ENCODE measurements at places on chromosomes 1 and 21.
A peak's percentile ranks its signal among the peaks of the same experiment; 100 is the strongest.

DNA sequence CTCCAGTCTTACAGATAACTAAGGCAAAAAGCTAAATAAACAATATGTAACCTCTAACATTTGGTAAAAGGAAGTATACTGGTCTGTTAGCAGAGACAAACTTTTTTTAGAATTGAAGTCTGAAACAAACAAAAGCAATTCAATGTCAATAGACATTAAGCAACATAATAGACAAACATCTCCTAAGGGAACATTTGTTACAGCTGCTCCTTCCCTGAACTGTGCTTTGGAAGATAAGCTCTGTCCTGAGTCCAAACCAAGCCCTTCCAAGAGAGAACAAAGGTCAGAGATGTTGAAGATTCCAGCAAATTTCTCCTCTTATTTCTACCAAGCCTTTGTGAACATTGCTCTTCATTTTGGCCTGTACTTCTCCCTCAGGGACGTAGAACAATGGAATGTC lies 25.3 kb downstream of the FMO2 start:
- no peak for DNase-seq

GRCh38 chr21:29175408-29176134 lies 45.1 kb downstream of the MAP3K7CL start:
- DNase-seq: no peak

GRCh38 chr21:15060543-15061175 lies 4.1 kb downstream of the NRIP1 start:
- DNase-seq: no peak

DNA sequence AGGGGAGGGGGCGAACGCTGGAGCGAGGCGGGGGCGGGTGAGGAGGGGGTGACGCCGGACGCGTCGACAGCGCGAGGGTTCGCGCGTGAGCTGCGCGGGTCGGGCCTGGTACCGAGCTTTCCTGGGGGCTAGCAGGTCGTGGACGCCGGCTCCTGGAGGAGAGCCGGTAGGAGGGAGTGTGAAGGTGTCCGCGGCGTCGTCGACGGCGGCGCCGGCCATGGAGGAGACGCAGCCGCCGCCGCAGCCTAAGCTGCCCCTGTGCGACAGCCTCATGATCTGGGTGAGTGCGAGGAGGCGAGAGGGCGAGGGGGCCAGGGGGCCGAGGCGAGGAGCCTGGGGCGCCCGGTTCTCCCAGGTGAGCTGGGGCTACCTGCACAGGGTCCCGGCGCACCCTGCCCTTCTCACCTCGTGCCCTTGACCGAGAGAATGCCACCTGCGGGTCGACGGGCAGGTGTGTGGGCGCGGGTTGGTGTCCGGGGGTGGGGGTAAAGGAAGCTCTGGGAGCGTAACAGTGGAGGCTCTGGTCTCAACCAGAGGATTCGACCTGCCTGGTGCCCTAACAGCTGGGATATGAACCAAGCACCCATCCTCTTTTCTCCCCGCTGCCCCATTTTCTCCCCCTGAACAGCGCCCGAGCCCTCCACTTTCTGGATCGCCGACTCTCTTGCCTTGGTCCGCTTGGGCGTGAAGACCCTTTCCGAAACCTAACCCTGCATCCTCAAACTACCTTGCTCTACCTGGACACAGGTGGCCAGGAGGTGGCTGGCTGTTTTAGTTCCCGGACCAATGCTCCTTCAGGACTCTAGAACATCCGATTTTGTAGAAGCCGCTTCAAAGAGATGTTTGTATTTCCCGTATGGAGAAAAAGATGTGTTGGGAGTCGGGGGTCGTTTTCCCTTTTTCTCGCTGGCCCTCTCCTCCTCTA lies at the start of gene HOOK1:
TSS of gene HOOK1 (plus strand) at position 49 of the 925 bp plus-strand sequence. CDS start at position 218, 169 bp downstream.
- no peak for DNase-seq

GRCh38 chr1:234554698-234555311 lies 55.2 kb downstream of the IRF2BP2 start:
- no peak for DNase-seq

DNA sequence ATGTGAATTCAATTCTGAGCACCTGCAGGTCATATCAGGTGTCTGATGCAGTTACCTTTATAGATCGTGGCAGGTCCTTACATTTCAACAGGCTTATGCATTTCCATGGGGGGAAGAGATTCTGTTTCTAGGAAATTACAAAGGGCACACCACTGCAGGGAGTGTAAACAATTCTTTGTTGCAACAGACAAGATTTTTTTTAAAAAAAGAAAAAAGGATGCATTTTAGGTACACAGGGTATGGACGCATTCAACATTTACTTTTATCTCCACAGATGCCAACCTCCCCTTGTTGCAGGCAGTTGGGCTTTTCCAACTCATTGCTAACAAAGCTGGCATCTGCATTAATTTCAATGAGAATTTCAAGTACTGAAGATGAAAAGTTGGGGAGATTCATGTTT lies 13.5 kb upstream of the TEKT2 start:
- DNase-seq: no peak

- no peak for DNase-seq
Observed at GRCh38 chr1:199976496-199977144, 50.9 kb upstream of the NR5A2 start.

GRCh38 chr1:243513726-243514491 lies 258.1 kb downstream of the SDCCAG8 start:
- no peak for DNase-seq

- no peak for DNase-seq
Observed at GRCh38 chr1:23341931-23342692, 2.0 kb downstream of the HNRNPR start.

DNA sequence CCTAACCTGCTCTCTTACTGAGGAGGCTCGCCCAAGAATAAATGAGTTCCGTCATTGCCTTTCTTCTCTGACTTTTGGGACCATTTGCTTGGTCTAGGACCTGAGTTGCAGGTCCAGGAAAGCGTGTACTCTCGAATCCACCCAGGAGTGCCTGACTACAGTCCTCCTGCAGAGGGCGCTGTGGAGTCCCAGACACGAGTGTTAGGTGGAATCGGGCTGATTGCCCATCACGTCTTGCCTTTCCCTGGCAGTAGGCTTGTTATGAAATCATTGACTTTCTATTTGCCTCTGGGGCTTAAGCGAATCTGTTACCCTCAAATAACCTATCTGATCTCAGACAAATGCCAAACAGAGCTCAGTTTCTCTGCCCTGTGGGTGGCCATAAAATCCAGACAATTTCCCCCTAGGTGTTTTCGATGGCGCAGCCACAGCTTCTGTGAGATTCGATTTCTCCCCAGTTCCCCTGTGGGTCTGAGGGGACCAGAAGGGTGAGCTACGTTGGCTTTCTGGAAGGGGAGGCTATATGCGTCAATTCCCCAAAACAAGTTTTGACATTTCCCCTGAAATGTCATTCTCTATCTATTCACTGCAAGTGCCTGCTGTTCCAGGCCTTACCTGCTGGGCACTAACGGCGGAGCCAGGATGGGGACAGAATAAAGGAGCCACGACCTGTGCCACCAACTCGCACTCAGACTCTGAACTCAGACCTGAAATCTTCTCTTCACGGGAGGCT lies at the start of gene IL20:
TSS of gene IL20 (plus strand) at position 685 of the 733 bp plus-strand sequence. CDS start 230 bp downstream, outside the sequence.
- peak; percentile 4 for DNase-seq

- DNase-seq: no peak
Observed at GRCh38 chr1:9861360-9861759, 37.6 kb upstream of the CLSTN1 start.

GRCh38 chr1:228076796-228077430 lies 5.6 kb upstream of the ARF1 start:
- DNase-seq: no peak

DNA sequence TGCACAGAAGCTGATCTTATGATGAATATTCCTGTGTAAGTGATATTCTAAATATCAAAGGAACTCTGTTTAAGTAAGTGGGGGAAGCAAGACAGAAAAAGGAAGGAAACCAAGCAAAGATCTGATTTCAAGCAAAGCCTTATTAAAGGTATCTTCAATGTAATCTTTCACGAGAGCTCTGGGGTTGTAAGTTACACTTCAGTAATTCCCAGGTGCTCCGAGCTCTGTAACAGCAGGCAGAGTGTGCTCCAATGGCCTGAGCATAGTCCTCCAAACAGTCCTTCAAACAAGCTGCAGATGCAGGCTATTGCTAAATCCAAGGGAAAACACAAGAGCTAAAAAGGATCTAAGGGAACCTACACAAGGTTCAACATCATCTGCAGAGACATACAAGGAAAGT lies 949.7 kb upstream of the TMPRSS15 start:
- DNase-seq: no peak

DNA sequence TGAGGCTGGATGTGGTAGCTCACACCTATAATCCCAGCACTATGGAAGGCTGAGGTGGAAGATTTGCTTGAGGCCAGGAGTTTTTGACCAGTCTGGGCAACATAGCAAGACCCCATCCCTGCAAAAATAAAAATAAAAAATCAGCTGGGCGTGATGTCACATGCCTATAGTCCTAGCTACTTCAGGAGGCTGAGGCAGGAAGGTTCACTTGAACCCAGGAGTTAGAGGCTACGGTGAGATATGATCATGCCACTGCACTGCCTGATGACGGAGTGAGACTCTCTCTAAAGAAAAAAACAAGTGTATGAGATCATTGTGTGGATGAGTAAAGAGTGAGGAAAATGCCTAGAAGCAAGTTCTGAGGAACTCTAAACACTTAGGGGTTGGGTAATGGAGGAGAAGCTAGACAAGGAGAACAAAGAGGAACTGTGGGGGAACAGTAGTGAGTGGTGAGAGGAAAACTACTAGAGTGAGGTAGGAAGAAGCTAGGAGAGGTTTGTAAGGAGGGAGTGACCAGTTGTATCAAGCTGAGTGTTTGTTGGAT lies 17.0 kb downstream of the CLIC4 start:
- DNase-seq: no peak

GRCh38 chr1:3282656-3283430 lies 171.6 kb upstream of the ARHGEF16 start:
- no peak for DNase-seq

DNA sequence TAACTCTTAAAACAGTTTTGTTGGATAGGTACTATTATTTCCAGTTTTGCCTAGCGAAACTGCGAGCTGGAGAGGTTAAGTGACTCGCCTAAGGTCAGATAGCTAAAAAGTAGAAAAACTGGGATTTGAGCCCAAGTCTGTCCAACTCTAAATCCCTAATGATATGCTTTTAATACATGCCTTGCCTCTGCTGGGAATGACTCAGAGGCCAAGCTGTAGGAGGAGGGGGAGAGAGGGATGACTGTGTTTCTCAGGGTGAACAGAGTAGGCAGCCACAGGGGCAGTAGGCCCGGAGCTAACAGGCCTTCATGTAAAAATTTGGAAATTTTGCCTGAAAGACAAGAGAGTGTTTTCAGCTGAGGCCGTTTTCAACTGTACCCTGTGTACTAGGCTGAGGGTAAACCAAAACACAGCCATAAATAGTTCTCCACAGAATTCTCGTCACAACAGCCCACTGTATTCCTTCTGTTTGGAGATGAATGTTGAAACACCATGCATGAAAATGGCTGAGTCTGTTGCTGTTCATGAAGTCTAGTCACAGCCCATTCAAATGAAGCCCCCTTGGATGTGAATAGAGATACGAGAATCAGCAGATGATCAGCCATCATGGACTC lies 107.5 kb upstream of the HOOK1 start:
- DNase-seq: no peak

- no peak for DNase-seq
Observed at GRCh38 chr1:46543761-46544560, 7.5 kb downstream of the KNCN start.

- DNase-seq: no peak
Observed at GRCh38 chr1:183080406-183080805, 57.2 kb downstream of the LAMC1 start.

DNA sequence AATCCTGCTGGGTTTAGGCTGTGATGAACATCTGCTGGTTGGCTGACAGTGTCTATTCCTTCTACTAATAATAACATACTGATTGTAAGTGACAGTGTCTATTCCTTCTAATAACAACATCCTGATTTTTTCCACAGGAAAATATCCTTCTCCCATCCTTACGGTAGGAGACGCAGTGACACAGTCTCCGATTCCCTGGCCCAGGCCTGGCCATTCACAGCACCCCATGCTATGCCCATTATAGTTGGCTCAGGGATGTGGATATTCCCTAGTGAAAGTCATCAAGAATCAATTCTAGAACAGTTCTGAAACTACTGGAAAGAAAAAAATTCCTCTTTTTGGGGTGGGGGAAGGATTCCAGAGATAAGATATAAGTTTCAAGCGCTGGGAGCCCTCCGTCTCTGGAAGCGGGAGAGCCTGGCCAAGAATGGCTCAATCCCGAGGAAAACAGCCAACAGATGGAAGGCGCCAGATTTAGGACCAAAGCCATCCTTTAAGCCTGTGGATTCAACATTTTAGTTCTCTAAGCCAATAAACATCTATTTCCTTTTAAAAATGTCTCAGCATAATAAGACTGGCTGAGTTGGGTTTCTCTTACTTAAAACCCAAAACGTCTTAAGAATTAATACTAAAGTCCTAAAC lies 88.6 kb downstream of the GPATCH2 start:
- DNase-seq: no peak

- no peak for DNase-seq
Observed at GRCh38 chr1:226887006-226887405, 16.6 kb downstream of the PSEN2 start.

- DNase-seq: no peak
Observed at GRCh38 chr1:156592158-156592909, 758 bp downstream of the NAXE start.

DNA sequence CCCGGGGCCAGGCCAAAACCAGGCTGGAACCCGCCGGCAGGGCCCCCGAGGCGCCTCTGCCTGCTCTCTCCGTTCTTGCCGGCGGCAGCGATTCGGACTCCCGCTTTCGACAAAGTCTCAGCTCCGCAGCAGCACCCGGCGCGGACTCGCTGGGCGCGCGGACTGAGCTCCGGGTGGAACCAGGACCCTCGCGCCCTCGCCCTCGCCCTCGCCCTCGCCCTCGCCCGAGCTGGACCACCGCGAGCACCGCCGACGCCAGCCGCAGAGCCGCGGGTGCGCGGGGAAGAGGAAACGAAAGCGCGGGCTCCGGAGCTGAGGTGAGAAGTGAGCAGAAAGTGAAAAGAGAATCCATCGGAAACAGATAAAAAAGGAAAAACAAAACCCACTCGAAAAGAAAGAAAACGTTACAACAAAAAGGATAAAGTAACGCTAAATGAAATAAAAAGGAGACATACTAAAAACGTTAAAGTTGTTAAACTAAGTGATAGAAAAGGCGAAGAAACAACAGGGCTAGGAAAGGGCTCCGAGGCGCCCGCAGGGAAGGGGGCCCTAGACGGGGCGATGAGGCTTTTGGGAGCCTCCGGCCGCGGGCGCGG lies 64.9 kb downstream of the MEF2D start:
- no peak for DNase-seq

GRCh38 chr1:116821763-116822162 lies 67.5 kb downstream of the CD2 start:
- DNase-seq: no peak

DNA sequence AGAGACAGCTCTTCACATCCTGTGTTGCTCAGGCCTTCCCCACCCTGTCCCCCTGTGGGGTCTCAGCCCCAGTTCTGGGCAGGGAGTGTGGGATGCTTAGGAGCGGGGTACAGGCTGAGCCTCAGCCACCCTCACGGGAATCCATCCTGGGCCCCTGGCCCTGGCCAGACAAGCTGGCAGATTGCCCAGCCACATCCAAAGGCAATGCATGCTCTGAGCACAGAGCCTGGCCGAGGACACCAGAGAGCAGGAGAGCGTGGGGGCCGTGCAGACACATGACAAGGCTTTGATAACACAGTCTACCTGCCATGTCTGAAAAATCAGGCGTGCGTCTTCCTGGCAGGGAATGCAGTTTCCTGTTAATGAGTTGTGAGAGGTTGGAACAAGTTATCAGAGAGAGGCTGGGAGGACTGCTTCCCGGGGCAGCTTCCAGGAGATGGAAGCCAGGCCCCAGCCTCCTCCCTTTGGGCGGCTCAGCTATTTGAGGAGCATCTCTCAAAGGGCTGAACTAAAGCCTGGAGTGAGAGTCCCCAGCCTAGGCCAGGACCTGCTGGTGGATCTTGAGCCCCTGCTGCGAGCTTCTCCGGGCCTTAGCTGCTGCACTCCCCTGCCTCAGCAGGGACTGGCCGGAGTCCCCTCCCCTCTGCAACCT lies 72.2 kb upstream of the SELENON start:
- no peak for DNase-seq
